Muscle of leg (tissue), 16 donors: ENCODE measurements at places on chromosomes 2 and 18. TPM values are rescaled to one million over a fixed set of nuclear protein-coding genes. Genes with fewer than 3 reads are reported as not detected.

RTTN gene
- total RNA-seq = 16.0 TPM

KCNF1 gene
- total RNA-seq = 2.0 TPM

IL1RL1 gene
- total RNA-seq = 0.31 TPM

REG1B gene
- not detected for total RNA-seq

VWA3B gene
- 0.13 TPM for total RNA-seq

STPG4 gene
- 0.22 TPM for total RNA-seq

PLCD4 gene
- total RNA-seq = 41.8 TPM

IL1RL2 gene
- total RNA-seq = 0.27 TPM

RPRM gene
- total RNA-seq = 6.4 TPM

ASXL3 gene
- 8.2 TPM for total RNA-seq

DNAH6 gene
- total RNA-seq = 0.18 TPM

AQP12A gene
- total RNA-seq = not detected

TMEM178A gene
- total RNA-seq = 5.7 TPM

TMEM17 gene
- 1.3 TPM for total RNA-seq

SCYGR4 gene
- total RNA-seq = not detected

MC4R gene
- total RNA-seq = 0.62 TPM

IHH gene
- total RNA-seq = 0.04 TPM

SNRNP27 gene
- 62.6 TPM for total RNA-seq

ITPRIPL1 gene
- total RNA-seq = 4.4 TPM

GRHL1 gene
- total RNA-seq = 1.0 TPM

GNLY gene
- 0.31 TPM for total RNA-seq

CYP27C1 gene
- total RNA-seq = 2.3 TPM

TEX44 gene
- not detected for total RNA-seq

ATG16L1 gene
- total RNA-seq = 18.5 TPM

LOXL3 gene
- 6.1 TPM for total RNA-seq

IKZF2 gene
- 5.1 TPM for total RNA-seq

SEMA4F gene
- total RNA-seq = 2.8 TPM

GRB14 gene
- 2.9 TPM for total RNA-seq

TMEM200C gene
- total RNA-seq = 1.1 TPM

AGXT gene
- total RNA-seq = 0.13 TPM

TEX261 gene
- total RNA-seq = 16.0 TPM

TTR gene
- total RNA-seq = 0.27 TPM

CAD gene
- 16.9 TPM for total RNA-seq

OTOS gene
- total RNA-seq = not detected

CHRND gene
- 83.7 TPM for total RNA-seq

HJURP gene
- total RNA-seq = 6.2 TPM

NAT8 gene
- not detected for total RNA-seq

CREG2 gene
- total RNA-seq = 2.4 TPM

TMEM182 gene
- total RNA-seq = 111 TPM

TUBA4B gene
- total RNA-seq = 0.04 TPM
